ENCODE measurements at places on chromosomes 4 and X.

DNA sequence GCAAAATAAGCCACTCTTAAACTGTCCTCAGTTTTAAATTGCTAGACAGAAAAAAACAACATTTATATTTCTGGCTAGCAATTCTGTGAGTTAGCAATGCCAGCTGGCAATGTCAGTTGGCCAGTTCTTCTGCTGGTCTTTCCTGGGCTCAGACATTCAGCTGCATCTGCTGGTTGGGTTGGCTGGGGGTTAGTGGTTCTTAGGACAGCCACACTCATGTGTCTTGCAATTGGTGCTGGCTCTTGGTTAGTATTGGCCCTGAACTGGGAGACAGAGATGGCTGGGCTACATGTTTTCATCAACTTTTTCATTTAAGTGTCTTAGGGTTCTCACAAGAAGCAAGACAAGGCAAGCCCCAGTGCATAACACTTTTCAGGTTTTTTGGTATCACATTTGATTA, 48.0 kb upstream of the PDLIM5 start:
- no peak for DNase-seq

GRCh38 chrX:78303086-78303485, 24.3 kb downstream of the CYSLTR1 start:
- no peak for DNase-seq

DNA sequence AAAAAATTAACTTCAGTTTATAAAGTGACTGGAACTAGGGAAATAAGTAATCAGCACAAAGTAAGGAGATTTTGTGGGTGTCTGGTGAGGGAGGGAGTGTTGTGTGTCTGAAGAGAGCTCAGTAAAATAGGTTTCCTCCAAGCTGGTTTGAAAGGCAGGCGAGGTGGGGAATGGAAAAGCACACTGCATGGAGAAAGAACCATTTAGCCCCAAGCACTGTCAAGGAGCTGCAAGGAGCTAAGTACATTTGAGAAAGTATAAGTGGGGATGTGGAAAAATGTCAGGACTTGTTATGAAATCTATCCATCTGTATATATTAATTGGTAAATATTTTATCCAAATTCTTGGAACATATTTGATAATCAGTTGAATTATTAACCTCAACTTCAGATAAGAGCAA, 956 bp downstream of the C4orf51 start:
- no peak for DNase-seq

- DNase-seq = no peak
Measured at GRCh38 chrX:108029928-108030711, 14.7 kb upstream of the VSIG1 start.

GRCh38 chr4:94690851-94691254, 66.9 kb upstream of the BMPR1B start:
- DNase-seq = no peak

DNA sequence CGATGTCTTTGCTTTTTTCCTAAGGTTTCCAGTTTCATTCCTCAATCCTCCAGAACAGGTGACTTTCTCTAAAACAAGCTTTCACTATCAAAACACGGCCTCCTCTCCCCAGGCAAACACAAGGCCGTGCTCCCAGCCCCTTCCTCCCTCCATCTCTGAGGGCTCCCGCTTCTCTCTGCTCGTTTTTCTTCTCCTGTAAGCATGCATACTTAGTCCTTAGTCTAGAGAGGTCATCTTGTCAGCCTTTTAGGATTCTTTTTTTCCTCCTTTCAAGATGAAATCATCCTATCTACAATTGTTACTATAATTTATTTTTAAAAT, 18.7 kb downstream of the DCTD start:
- DNase-seq = no peak

- DNase-seq = peak; percentile 29
Measured at GRCh38 chrX:38864165-38864564, 62.9 kb downstream of the MID1IP1 start.

GRCh38 chr4:54308110-54308509, 79.0 kb downstream of the PDGFRA start:
- DNase-seq = no peak

- DNase-seq = no peak
Measured at GRCh38 chr4:147247579-147247978, 233.3 kb upstream of the EDNRA start.

DNA sequence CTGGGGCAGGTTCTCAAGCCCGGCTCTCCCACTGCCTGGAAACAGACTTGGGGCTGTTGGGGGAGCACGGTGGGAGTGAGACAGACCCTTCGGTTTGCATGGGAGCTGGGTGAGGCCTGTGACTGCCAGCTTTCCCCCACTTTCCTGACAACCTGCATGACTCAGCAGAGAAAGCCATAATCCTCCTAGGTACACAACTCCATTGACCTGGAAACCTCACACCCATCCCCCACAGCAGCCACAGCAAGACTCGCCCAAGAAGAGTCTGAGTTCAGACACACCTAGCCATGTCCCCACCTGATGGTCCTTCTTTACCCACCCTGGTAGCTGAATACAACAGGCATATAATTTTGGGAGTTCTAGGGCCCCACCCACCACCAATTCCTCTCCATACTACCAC, 57.6 kb upstream of the UBQLN2 start:
- no peak for DNase-seq
